ENCODE measurements at places on chromosomes 16 and 17.

GRCh38 chr17:14320734-14321475 lies 20.0 kb downstream of the HS3ST3B1 start:
- peaks cover 17% of the 10 kb centered on the region for H3K4me1 ChIP-seq
- H3K27ac ChIP-seq: no peak overlapping the region
- H3K27me3 ChIP-seq: no peaks in the 10 kb centered on the region
- DNase-seq: peak; percentile 38

GRCh38 chr17:12727881-12728280 lies 61.4 kb upstream of the ARHGAP44 start:
- H3K4me3 ChIP-seq: no peak overlapping the region
- H3K27me3 ChIP-seq: no peaks in the 10 kb centered on the region
- H3K36me3 ChIP-seq: no peaks in the 10 kb centered on the region
- no peak overlapping the region for H3K27ac ChIP-seq

GRCh38 chr17:51860954-51861561 lies 297.5 kb downstream of the CA10 start:
- H3K4me1 ChIP-seq: no peaks in the 10 kb centered on the region
- DNase-seq: no peak
- H3K27ac ChIP-seq: no peak overlapping the region
- no peaks in the 10 kb centered on the region for H3K36me3 ChIP-seq

DNA sequence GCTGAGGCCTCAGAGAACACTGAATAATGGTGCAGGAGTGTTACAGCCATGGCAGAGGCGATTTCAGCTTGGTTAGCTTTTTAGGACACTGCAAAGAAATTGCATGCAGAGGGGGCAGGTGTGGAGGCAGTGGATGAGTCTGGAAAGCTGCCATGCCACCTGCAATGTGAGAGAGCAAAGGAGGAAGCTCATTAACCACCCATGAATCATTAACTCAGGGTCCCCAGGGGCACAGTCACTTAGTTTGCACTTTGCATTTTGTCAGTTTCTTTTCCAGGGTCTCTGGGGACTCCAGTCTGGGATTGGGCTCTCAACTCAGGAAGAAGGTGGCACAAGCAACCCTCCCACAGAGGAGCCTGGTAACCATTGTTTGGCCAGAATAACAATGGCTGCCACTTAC lies 132.9 kb downstream of the USP31 start:
- H3K27ac ChIP-seq: no peak overlapping the region
- no peak overlapping the region for H3K4me3 ChIP-seq
- no peak for DNase-seq
- H3K36me3 ChIP-seq: no peaks in the 10 kb centered on the region
- no peaks in the 10 kb centered on the region for H3K4me1 ChIP-seq
